ENCODE measurements at places on chromosomes 1 and 21.

DNA sequence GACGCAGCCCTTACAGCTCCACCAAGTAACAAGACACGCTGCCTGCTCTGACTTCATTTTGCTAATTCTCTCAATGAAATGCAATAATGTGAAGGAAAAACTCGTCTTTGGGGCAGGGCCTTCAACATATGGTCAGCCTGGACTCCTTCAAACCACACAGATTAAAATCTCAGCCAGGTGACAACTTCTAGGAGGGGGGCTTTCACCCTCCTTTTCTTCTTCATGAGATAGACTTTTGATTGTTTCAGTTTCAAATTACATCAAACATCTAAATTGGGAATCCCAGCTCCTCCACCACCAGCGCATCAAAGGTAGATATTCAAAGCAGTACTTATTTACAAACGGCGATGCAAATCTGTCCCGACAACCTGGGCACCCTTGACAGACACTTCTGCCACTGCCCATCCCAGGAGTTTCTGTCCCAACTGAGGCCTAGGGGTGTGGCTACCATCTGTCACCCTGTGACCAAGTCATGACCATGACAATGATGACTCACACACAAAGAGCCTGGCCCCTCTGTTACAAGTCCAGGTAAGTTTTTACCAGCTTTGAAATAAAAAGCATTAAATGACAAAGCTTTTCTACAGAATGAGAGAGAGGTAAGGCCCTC, 29.7 kb downstream of the SSBP3 start:
- DNase-seq, result no peak

GRCh38 chr1:110542725-110543124, 23.8 kb upstream of the KCNA10 start:
- DNase-seq, result peak; percentile 50

- peak; percentile 34 for DNase-seq
Observed at GRCh38 chr1:51644533-51645197, 27.8 kb downstream of the OSBPL9 start.

GRCh38 chr1:112509005-112509659, 367 bp downstream of the WNT2B start:
- no peak for DNase-seq

- DNase-seq, result no peak
Observed at GRCh38 chr1:203322500-203323179, 17.3 kb downstream of the BTG2 start.

- DNase-seq, result no peak
Observed at GRCh38 chr21:35051287-35051818, 2.3 kb upstream of the RUNX1 start.

DNA sequence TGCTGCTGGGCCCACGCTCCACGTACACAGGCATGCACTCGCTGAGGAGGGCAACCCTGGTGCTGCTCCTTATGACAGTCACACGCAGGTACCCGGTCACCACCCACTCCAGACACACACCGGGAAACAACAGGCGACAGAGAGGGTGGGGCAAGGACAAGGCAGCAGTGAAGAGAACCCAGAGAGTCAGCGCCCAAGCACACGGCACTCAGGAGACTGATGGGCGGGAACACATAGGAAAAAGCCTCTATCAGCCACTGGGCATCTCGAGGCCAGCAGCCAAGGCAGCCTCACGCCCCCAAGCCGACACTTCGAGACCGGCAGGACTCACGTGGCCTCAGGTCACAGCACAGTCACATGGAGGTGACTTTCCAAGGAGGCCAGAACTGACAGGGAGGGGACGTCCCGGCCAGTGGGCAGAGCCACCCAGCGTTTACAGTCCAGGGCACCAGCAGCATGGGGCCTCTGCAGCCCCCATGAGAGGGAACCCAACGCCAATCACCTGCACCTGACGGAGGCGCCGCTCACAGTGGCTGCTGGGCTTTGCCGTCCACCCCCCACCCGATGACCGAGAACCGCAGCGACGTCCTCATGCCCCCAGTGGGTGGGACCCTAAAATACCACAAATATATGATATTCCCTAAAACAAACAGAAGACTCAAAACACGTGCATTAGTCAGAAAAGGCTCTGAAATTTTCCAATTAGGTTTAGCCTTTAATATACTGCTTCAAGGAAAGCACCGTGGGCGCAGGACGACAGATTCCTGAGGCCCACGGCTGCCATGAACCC, 19.7 kb downstream of the PTTG1IP start:
- no peak for DNase-seq

- DNase-seq, result no peak
Observed at GRCh38 chr1:237471956-237472355, 418.8 kb downstream of the ZP4 start.

GRCh38 chr1:231950331-231951128, 323.9 kb downstream of the DISC1 start:
- DNase-seq, result no peak

GRCh38 chr21:15453261-15453660, 276.5 kb upstream of the USP25 start:
- no peak for DNase-seq

GRCh38 chr1:110248746-110249145, 38.6 kb downstream of the KCNC4 start:
- no peak for DNase-seq

DNA sequence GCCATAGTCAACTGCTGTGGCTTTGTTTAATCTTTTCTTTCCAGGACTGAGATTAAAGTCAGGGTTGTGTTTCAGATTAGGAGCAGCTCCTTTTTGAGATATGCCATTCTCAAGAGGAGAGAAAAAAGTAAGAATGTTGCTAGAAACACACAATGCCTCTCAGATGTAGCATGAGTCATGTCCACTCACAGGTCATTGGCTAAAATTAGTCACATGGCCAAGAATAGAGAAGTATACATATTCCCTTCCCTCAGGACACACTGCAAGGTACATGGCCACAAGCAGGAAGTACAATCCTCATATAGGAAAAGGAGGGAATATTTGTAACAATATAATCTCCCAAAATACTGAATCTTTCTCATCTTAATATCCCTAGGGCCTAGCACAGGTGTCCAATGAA, 141.9 kb upstream of the PTBP2 start:
- no peak for DNase-seq

GRCh38 chr1:9249534-9250410, 15.2 kb downstream of the H6PD start:
- DNase-seq, result peak; percentile 75

DNA sequence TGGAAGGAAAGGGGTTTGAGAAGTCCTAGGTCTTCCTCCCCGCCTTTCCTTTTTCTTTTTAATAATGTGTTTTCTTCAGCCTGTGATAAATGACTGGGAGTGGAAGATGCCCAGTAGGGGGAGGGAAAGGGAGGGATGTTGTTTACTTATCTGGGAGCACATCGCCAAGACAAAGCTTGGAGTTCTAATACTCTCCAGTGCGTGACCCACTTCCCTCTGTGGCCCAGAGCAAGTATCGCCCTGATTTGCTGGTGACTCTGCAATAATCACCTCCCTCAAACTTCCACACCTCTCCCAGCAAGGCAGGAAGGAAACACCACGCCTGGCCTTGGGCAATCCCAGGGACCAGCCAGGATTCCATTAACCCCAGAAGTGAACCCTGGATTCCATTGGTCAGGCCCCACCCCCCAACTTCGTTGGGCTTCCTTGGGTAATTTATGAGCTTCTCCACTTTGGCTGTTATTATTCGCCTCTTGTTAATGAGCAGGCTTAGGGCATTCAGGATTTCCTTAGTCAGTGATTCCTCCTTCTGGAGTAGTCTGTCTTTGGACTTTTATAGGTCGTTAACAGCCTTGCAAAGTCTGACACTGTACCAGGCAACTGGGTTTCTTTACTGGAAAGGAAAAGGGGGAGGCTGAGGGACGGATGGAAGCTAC, 24.3 kb upstream of the GRHL3 start:
- DNase-seq, result no peak

DNA sequence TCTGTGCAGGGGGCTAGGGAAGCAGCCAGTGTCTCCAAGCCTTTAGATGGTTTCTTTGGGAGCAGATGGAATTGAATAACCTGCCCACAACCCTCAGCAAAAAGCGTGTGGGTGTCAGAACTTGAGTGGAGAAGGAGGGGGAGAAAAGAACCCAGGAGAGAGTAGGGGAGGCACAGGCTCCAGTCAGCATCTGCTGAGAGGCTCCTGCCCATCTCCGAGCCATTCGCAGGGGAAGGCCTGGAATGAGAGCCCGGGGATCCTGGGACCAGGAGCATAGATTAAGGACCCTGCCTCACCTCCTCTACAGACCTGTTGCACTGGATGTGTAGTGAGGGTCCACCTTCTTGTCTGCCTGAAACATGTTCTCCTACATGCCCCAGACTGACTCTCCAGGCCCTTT, 16.3 kb downstream of the TMEM81 start:
- DNase-seq, result no peak

DNA sequence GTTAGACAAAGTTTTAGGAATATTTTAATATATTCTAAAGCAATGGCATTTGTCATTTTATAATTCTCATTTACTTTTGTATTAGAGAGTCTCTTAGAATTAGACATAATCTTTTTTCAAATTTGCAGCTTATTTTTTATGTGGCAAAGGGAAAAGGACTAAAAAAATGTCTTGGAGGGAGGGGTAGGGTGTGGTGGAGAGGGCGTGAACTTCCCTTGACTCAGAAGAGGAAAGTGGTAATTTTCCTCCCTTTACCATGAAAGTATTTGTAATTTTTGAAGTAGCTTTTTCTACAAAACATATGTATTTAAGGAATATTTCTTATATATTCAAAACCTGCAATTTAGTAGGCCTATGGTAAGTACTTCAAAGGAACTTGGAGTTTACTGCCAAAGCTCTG, 6.9 kb upstream of the RABGAP1L start:
- DNase-seq, result no peak

DNA sequence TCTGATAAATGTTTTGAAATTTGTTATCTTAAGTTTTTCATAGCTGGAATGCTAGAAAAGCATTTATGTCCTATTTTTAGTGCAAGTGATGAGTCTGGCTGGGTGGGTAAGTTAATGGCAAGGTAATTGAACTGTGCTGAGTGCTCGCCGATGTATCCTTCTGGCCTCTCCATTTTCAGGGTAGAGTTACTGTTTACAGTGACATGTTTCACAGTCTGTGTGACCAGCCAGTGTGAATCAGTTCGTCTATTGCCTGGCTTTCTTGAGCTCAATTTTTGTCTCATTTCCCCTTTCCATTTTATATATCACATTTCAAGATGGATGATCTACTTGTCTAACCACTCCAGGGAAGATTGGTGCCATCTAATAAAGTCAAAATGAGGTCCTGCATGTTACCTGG, 44.1 kb downstream of the ITSN1 start:
- no peak for DNase-seq

- DNase-seq, result no peak
Observed at GRCh38 chr21:45250272-45250671, 37.4 kb downstream of the POFUT2 start.

DNA sequence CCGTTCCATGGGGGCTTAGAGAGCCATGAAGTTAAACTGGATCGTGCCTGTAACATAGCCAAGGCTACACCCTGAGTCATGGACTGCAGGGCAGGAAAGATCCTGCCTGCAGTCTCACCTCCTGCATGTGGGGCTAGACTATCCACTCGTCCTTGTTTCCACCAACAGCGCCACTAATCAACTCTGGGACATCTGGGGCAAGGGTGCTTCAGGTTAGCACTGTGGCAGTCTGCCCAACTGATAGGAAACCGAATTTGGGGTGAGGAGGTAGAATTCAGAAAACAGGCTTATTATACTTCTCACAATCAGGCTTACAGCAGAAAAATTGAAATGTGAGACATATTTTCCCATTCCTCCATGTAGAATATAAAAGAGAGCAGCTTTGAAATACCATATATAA, 85.2 kb upstream of the ADAM30 start:
- no peak for DNase-seq

GRCh38 chr1:225754940-225755641, 22.5 kb upstream of the SRP9 start:
- DNase-seq, result peak; percentile 70

- DNase-seq, result peak; percentile 47
Observed at GRCh38 chr1:29264773-29265389, 28.6 kb downstream of the PTPRU start.

DNA sequence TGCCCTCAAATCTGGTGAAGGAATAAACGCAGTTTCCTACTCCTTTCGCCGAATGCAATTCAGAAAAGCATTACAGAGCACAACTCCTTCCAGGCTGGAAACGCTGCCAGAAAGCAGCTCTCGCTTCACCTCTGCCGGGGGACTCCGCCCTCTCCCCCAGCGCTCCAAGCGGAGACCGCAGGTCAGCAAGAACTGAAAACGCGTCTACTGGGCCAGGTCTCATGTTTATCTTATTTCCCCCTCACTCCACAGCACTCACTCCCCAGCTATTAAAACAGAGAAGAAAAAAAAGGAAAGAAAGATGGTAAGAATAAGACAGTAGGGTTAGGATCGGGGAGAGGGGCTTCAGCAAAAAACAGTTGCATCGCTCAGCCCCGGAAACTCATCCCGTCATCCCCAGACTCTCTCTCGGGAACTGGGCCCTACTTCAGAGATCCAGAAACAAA, 833 bp upstream of the RCOR3 start:
- peak; percentile 62 for DNase-seq

DNA sequence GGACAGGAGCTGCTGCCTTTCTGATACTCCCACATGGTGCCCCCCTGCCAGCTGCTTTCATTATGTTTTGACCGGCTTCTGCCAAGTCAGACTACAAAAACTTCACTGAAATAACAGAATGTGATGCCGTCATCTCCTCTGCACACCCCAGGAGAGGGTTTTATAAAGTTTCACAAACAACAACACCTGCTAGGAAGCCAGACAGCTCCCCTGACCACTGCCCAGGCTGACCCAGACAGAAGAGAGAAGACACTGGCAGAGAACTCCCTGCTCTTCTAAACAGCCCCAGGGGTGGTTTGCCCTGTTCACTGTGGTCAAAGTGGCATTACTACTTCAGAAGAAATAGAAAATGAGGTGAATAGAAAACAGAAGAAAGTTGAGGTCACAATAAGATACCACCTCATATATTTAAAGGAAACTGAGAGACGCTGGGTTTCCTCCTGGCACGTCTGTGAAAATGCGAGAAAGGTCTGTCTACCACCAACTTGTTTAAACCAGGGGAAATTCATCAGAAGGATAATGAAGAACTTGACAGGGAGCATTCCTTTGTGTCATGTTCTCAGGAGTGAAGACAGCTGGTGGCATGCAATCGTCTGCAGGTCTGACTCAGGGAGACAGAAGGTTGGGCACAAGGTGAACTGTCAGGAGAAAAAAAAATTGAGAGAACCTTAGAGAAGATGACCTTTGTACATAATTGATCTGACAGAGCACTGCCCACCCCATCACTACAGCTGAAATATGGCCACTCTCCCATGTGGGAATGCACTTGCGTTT, 119.0 kb upstream of the NFIA start:
- no peak for DNase-seq

GRCh38 chr1:67307251-67308060, at the start of gene IL12RB2:
Gene IL12RB2 (plus strand): TSS chr1:67307873. CDS start chr1:67320369, 12,496 bp downstream.
- no peak for DNase-seq

- no peak for DNase-seq
Observed at GRCh38 chr1:37038227-37039093, 4.1 kb upstream of the GRIK3 start.

GRCh38 chr21:33219300-33219699, 10.4 kb upstream of the IFNAR2 start:
- no peak for DNase-seq

DNA sequence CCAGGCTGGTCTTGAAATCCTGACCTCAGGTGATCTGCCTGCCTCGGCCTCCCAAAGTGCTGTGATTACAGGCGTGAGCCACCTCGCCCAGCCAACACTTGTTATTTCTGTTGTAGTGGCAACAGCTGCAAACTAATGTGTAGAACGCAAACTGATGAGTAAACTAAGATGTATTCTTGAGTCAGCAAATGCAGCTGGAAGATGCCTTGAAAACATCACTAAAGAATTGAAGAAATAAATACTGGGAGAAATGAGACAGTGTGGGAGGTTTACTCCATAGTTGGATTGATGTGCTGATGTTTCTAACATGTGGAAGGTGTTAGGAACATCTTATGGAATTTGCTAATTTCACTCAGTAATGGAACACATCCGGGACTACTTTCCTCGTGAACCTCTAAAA, 61.3 kb upstream of the KCNE2 start:
- no peak for DNase-seq
